ENCODE measurements at places on chromosomes 2 and 18.
A peak's percentile ranks its signal among the peaks of the same experiment; 100 is the strongest.

DNA sequence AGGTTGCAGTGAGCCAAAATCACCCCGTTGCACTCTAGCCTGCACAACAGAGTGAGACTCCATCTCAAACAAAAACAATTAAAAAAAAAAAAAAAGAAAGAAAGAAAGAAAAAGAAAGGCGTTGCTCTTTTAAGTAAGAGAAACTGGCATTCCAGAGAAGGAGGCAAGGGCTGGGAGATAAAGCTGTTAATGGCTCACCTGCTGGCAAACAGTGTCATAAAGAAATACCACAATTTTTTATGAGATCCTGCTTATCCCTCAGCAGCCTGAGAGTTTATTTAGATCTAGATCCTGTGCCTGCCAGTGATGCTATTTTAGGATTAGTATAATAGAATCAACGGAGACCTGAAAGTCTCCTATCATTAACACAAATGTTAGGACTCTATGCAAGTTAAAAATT lies 16.3 kb downstream of the SLC19A3 start:
- no peak for DNase-seq

GRCh38 chr18:12657684-12658425 lies at the start of gene SPIRE1:
Gene SPIRE1, minus strand, starts transcription at chr18:12658107. Its CDS starts 241 bp downstream, at chr18:12657866.
- peak; percentile 74 for DNase-seq

DNA sequence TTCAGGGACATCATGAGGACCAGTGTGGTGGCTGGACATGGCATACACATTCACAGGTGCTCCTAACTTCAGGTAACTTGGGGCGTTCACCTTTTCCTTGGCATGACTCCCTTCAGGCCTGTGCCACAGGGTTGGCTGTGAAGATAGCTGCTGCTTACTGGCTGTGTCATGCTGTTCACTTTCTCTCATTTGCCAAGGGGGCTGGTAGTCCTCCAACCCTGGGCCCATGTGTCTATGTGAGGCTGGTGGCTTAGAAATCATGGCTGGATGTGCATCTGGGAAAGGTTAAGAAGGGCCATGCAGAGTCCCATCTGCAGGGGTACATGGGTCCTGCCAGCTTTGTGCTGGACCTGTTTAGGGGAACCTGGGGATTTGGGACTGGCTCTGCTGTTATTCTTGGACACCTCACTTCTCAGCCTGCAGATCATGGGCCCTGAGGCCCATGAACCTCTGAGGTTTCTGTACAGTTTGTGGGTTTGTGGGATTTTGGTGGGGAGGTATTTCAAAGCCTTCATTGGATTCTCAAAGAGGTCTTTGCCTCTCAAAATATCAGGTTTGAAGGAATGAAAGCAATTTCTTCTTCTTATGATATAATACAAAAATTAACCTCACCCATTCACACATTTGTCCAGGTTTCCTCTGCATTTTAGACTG lies 62.9 kb downstream of the FHOD3 start:
- peak; percentile 26 for DNase-seq

- DNase-seq, result peak; percentile 85
These were observed 116.7 kb upstream of the MGAT5 start for GRCh38 chr2:134137182-134137611.

DNA sequence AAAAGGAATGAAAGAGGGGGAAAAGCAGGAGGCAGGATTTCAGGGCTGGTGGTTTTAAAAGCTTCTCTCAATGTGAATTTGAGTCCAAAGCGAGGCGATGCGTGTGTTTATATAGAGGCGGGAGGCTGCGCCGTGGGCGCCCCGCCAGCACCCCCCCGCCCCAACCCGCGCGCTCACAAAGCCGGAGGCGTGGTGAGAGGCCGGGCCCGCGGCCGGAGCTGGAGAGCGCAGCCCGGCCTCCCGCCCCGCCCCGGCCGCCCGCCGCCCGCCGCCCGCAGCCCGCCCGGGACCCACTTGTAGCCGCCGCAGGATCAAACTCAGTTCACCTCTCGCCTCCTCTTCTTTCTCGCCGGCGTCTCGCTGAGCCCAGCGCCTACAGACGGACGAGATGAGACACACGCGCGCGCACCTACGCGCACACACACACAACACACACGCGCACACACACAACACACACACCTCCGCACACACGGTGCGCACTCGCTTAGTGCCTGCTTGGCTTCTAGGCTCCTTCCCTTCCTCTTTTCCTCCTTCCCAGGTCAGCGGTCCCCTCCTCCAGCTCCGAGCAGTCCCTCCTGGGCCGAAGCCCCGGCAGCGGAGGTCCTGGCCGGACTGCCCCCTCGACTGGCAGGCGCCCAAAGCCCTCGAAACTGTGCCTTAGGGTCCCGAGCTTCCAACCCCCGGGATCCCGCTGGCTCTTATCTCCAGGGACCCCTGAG lies 1.3 kb upstream of the CYP26B1 start:
- peak; percentile 22 for DNase-seq

DNA sequence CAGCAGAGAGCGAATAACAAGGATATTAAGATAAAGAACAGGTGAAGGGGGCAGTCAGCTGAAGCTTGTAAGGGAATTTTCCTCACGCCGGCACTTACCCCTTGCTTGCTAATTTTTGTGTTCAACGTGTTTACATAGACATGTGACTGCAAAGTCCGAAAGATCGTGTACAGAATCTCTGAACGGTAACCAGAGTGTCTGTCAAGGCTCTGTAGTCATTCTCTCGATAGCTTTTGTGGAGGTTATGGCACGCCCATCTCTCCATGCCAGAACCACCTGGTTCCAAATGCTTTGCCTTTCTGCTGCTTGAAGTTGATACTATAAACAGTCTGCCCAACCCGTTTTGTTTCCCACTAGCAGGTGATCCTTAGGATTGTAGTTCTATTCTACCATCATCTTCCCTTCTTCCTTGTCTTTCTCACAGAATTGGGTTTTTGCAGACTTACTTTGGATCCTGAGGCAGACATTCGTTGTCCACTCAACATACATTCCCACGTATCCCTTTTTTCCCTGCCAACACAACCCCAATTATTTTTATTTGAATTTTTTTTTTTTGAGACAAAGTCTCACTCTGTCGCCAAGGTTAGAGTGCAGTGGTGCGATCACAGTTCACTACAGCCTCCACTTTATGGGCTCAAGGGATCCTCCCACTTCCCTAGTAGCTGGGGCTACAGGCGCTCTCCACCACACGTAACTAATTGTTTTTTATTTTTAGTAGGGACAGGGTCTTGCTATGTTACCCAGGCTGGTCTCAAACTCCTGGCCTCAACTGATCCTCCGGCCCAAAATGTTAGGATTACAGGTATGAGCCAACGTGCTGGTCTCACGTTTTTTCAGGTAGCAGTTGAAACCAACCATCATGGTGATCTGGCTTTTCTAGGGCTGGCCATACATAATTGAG lies 1.3 kb upstream of the USP34 start:
- peak; percentile 37 for DNase-seq

GRCh38 chr18:24601585-24601984 lies 141.1 kb downstream of the HRH4 start:
- no peak for DNase-seq

- no peak for DNase-seq
These were observed 102.6 kb upstream of the ITGA4 start for GRCh38 chr2:181354626-181355025.
